ENCODE measurements at places on chromosomes 3 and 15.

DNA sequence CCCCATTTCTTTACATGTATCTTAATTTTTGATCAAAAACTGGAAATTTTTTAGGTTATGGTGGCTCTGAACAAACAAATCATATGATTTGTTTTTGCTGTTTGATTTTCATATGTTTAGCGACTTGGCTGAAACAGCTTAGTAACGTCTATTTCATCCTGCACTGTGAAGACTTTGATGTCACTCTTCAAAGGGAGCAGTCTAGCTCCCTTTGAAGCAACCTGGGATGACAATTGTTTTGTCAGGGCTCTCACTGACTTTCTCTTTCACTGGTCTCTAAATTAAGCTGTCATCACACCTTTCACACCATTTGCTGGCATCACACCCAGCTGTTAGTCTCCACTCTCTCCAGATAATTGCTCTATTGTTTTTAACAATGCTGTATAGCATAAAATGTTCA is 896.9 kb downstream of the IGSF11 start:
- H3K36me3 ChIP-seq = no peaks in the 10 kb centered on the region
- H3K27me3 ChIP-seq = no peaks in the 10 kb centered on the region
- H3K4me3 ChIP-seq = no peak overlapping the region
- no peak for DNase-seq
- H3K4me1 ChIP-seq = no peaks in the 10 kb centered on the region

DNA sequence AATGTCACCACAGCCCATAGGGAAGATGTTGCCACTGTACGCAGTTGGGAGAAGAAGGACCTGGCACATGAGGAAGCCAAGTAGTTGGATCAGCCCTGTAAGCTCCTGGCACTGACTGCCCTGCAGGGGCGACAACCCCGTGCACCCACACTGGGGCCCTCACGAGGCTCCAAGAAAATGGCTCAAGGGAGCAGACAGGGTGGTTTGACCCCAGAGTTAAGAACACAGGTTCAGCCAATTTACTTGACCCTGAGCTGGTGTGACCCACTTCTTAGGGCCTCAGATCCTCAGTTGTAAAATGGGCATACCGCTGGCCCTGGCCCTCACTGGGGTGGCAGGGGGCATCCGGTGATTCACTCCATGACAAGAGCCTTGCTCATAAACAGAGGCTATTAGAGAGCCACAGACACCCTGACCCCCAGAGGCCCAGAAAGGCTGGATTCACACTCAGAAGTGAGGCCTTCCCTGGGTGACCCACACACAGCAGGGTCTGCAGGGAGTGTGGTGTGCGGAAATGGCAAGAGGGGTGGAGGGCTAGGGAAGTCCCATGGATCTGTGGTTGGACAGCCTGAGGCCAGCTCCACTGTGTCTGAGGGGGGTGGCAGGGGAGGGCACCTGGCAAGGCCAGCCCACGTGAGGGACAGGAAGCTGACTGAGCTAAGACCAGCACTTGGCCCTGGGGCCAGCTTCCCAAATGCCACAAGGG is 1.7 kb upstream of the HHATL start:
- no peak overlapping the region for H3K27ac ChIP-seq
- peaks cover 4% of the 10 kb centered on the region for H3K4me1 ChIP-seq
- no peak overlapping the region for H3K4me3 ChIP-seq
- H3K36me3 ChIP-seq = no peaks in the 10 kb centered on the region

GRCh38 chr3:124634210-124635168 is 95.8 kb upstream of the UMPS start:
- H3K27ac ChIP-seq = no peak overlapping the region
- peaks cover 9% of the 10 kb centered on the region for H3K36me3 ChIP-seq
- H3K4me1 ChIP-seq = peaks cover 55% of the 10 kb centered on the region

DNA sequence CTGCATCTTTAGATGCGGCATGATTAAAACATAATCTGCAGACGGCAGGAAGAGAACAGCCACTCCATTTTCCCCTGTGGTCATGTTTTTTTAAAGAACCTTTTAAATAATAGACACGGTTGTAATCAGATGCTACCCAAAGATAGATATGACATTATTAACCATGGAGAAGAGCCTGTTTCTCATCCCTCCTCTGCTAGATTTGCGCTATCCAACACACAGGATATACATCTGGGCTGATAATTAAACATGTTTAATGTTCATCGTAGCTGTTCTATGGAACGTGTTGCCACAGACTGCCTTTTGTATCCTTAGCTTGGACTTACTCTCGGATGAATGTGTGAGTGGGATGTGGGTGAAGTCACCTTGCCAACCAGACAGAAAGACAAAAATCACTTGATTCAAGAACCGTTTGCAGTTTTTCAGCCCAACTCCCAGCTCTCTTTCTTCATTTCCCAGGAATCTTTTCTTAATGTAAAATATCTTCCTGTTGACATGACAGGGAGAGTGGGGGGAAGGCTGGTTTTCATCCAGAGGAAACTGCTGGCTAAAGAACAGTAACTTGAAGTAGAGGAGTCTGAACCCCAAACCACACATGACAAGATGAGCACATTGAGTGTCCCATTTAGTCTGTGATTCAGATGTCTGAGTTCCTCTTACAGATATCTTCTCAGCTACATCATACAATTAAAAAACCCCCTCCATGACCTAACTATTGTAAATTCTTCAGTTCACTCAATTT is 118.6 kb upstream of the PRICKLE2 start:
- DNase-seq = no peak
- no peak overlapping the region for H3K4me3 ChIP-seq
- H3K36me3 ChIP-seq = no peaks in the 10 kb centered on the region
- peaks cover 12% of the 10 kb centered on the region for H3K27me3 ChIP-seq
- no peaks in the 10 kb centered on the region for H3K4me1 ChIP-seq

DNA sequence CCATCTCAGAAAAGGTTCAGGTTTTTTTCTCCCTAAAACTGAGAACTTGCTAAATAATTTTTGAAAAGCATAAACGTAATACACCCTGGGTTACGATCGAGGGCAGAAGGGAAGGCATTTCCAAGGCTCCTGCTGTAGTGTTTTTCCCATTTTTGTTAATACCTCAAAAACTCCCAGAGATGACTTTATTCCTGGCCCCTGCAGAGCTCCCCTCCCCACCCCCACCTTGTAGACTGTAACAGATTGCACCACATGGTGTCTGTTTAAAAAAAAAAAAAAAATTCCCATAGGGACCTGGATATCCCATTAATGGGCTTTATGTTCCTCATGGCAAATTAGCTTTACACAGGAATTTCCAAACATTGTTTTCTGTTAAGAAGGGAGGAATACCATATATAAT is 38.2 kb downstream of the FEZF2 start:
- H3K27me3 ChIP-seq = no peaks in the 10 kb centered on the region
- no peak overlapping the region for H3K4me3 ChIP-seq
- H3K4me1 ChIP-seq = no peaks in the 10 kb centered on the region
- DNase-seq = no peak

GRCh38 chr3:47441796-47442551 is 33.8 kb downstream of the SCAP start:
- no peak overlapping the region for H3K4me3 ChIP-seq
- H3K27ac ChIP-seq = no peak overlapping the region
- H3K36me3 ChIP-seq = peaks cover 21% of the 10 kb centered on the region
- H3K4me1 ChIP-seq = no peaks in the 10 kb centered on the region
- no peak for DNase-seq

- H3K27ac ChIP-seq = no peak overlapping the region
- no peak overlapping the region for H3K4me3 ChIP-seq
- no peak for DNase-seq
- no peaks in the 10 kb centered on the region for H3K4me1 ChIP-seq
These were observed 107.4 kb downstream of the NR1D2 start for GRCh38 chr3:24052446-24052845.

- DNase-seq = peak; percentile 88
- peaks cover 61% of the 10 kb centered on the region for H3K4me1 ChIP-seq
- peak within 1 kb of the TSS; percentile 99 for H3K27ac ChIP-seq
- H3K27me3 ChIP-seq = no peaks in the 10 kb centered on the region
These were observed at the start of the genes PIGB and PIGBOS1 for GRCh38 chr15:55318588-55319494. Gene PIGB, plus strand, starts transcription at chr15:55319222. Its CDS starts 29 bp downstream, at chr15:55319251. Gene PIGBOS1, minus strand, starts transcription at chr15:55319123. Its CDS starts 1,331 bp downstream, at chr15:55317792.

DNA sequence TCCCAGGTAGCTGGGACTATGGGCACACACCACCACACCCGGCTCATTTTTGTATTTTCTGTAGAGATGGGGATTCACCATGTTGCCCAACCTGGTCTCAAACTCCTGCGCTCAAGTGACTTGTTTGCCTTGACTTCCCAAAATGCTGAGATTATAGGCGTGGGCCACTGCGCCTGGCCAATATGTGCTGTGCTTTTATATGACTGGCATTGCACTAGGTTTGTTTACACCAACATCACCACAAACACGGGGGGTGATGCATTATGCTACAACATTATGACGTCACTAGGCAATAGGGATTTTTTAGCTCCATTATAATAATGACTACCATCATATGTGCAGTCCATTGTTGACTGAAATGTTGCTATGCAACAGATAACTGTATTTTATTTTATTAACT is 6.9 kb downstream of the APH1B start:
- H3K27ac ChIP-seq = no peak overlapping the region
- DNase-seq = no peak
- peaks cover 5% of the 10 kb centered on the region for H3K4me1 ChIP-seq
- H3K4me3 ChIP-seq = no peak overlapping the region
- H3K36me3 ChIP-seq = peaks cover 18% of the 10 kb centered on the region

Data from activated naive CD4-positive, alpha-beta T cell treated with anti-CD3 and anti-CD28 coated beads, Interleukin-2, amount 10 ng/mL, durations not matched to agents 7 days and 5 days (primary cell).